ENCODE measurements at places on chromosomes 5 and 9. TPM values are rescaled to one million over a fixed set of nuclear protein-coding genes. Genes with fewer than 3 reads are reported as not detected.

CORO2A gene
- 10.8 TPM for total RNA-seq

GPR21 gene
- 0.91 TPM for total RNA-seq

NXNL2 gene
- not detected for total RNA-seq

CMBL gene
- 0.69 TPM for total RNA-seq

ENC1 gene
- total RNA-seq: 0.65 TPM

LCN15 gene
- not detected for total RNA-seq

SLC1A1 gene
- not detected for total RNA-seq

TRIM7 gene
- 3.7 TPM for total RNA-seq

DMRTA1 gene
- total RNA-seq: not detected

SPINK6 gene
- total RNA-seq: not detected

NKD2 gene
- total RNA-seq: not detected

RASEF gene
- not detected for total RNA-seq

PCDHB11 gene
- not detected for total RNA-seq

ZNF608 gene
- total RNA-seq: 0.66 TPM

SIT1 gene
- 24.2 TPM for total RNA-seq

ASPN gene
- total RNA-seq: not detected

LCN2 gene
- total RNA-seq: not detected

All from naive thymus-derived CD8-positive, alpha-beta T cell (primary cell).